Hematopoietic multipotent progenitor cell treated with erythropoietin and hydrocortisone succinate and interleukin-3 and kit ligand, for 8 days (in vitro differentiated cells): ENCODE measurements at places on chromosomes 6 and 20.

GRCh38 chr20:13024596-13024995, 15.8 kb downstream of the SPTLC3 start:
- no peak for DNase-seq

- no peak for DNase-seq
Observed at GRCh38 chr6:48757661-48758060, 646.7 kb upstream of the PTCHD4 start.

- DNase-seq = no peak
Observed at GRCh38 chr20:55090286-55090685, 614.9 kb downstream of the DOK5 start.

DNA sequence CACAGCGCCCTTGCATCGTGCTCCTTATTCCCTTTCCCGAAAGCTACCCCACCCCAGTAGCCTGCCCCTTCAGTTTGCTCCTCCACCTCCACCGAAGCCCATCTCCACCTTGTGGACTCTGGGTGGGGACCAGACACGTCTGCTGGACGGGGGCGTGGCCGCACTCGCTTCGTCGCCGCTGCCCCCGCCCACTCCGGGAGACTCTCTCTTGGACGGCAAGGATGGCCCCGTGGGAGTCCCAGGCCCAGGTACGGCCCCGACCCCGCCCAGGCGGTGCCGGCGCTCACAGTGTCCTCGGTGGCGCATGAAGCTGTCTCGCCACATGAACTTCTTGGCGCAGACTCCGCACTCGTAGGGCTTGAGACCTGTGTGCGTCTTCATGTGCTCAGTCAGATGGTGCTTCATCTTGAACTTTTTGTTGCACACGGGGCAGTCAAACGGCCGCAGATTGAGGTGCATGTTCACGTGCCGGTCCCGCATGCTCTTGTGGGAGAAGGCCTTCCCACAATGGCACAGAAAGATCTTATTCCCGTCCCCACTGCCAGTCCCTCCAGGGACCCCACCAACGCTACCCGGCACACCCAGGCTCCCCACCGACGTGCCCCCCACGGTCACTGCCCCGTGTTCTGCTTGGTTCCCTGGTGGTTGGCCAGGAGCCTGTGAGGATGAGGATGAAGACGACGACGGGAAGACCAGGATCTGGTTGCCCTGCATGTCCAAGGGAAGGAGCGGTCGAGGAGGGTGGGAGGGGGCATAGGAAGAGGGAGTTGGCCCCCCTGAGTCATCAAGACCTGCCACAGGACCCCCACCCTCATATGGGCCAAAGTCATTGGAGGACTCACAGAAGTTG, 1.3 kb upstream of the TAPBP start:
- DNase-seq = peak; percentile 32

DNA sequence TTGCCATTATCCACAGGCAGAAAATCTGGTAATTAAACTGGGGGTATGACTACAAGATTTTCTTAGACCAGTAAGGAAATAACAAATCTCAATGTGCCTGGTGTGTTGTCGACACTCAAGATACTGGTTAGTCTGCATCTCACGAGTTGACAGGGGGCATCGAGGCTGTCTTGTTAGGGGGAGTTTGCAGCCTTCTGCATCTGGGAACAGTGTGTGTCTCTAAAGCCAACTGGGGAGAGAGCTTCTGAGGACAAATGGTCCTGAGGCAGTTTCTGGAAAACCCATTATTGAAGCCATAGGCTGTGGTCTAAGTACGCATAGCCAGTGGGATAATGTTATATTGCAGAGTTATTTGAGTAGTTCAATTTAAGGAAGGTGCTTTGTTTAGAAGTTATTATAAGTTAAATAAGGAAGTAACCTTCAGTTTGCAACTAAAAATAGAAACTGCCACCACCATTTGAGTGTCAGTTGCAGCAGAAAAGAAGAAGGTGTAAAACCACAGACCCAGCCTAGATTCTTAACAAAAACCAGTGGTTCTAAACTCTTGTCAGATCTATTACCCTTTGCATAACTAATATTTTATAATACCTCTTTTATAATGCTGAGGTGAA, 15.4 kb upstream of the MAPK13 start:
- DNase-seq = no peak

- no peak for DNase-seq
Observed at GRCh38 chr6:105374010-105374420, 28.9 kb downstream of the PREP start.

- no peak for DNase-seq
Observed at GRCh38 chr20:60036746-60037499, 78.7 kb downstream of the CDH26 start.

- no peak for DNase-seq
Observed at GRCh38 chr20:38877483-38877882, 48.7 kb upstream of the FAM83D start.

- DNase-seq = no peak
Observed at GRCh38 chr6:25100288-25100687, 164.5 kb upstream of the RIPOR2 start.

GRCh38 chr20:33298391-33298790, 15.4 kb downstream of the BPIFB1 start:
- no peak for DNase-seq

- DNase-seq = no peak
Observed at GRCh38 chr20:15600565-15600964, 972.7 kb downstream of the KIF16B start.

GRCh38 chr20:13029687-13030375, 21.1 kb downstream of the SPTLC3 start:
- DNase-seq = no peak

DNA sequence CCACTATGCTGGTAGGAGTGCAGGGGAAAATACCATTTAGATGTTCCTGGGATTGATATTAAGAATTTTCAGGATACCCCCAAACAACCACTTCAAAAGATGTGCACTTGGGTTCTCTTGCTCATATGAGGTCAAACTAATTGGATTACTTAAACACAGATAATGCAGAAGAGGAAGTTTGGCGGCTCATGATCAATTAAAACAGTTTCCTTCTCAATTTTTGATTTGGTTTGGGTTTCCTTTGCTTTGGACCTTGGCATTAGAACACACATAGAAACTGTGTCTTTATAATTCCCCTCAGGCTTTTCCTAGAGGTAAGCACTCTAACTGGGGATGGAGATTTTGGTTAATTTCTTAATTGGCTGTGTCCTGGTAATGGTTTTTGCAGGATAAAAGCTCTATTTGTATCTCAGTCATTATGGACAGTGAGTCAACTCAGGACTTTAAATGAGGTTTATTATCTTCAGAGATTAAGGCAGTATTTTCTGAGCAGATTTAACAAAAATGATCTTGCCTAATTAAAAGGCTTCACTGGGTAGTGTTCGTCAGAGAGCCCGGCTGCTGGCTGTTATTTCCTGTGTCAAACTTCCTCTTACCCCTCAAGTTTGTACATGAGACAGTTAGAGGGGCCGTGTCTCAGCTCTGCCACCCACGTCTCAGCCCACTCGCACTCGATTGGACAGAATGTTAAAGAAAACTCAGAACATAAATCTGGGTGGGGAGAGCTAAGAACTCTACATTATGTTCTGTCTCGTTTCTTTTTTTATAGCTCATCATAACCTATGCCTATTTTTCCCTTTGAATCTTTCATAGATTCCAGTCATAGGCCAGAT, 50.3 kb upstream of the PREP start:
- no peak for DNase-seq

DNA sequence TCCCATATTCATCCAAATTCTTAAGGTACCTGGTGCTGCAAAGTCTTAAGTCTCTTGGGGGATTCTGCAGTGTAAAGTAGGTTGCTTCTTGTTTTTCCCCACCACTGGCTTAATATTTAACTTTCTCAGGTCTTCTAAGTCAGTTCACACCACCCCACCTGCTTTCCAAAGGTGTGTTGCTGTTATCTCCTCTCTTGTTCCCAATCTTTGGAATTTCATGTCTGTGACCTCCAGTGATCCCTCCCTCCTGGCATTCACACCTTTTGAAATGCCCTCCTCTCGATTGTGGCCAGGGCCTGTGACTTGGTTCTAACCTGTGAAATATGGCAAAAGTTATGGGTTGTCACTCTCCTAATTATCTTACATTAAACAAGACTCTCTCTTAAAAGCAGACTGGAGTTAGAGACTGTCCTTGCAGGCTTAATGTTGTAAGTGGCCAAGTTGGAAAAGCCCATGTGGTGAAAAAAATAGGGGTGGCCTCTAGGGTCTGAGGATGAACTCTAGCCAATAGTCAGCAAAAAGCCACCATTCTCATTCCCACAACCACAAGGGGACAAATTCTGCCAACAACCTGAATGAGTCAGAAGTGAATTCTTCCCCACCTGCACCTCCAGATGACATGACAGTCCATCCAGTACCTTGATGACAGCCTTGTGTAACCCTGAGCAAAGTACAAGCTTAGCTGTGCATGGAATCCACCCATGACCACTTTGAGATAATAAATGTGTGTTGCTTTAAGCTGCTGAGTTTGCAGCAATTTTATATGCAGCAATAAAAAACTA, 45.1 kb downstream of the ADGRF1 start:
- DNase-seq = no peak

DNA sequence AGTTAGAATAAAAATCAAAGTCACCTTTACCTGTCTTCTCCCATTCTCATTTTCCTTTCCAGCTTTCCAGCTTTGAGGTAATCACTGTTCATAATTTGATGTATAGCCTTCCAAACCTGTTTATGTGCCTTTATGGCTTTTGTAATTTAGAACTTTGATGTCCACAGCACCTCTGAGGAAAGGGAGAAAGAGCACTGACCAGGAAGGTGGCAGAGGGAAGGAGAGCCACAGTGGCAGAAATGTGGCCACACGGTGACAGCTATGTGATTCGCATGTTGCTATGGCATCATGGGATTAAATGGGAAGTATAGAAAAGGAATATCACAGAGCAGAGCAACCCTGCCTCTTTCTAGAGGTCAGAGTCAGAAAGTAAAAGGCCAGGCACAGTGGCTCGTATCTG, 51.7 kb upstream of the PLCG1 start:
- DNase-seq = no peak

- DNase-seq = no peak
Observed at GRCh38 chr6:147434516-147434915, 74.0 kb upstream of the SAMD5 start.

- no peak for DNase-seq
Observed at GRCh38 chr20:17614176-17614811, 44.4 kb downstream of the DSTN start.

DNA sequence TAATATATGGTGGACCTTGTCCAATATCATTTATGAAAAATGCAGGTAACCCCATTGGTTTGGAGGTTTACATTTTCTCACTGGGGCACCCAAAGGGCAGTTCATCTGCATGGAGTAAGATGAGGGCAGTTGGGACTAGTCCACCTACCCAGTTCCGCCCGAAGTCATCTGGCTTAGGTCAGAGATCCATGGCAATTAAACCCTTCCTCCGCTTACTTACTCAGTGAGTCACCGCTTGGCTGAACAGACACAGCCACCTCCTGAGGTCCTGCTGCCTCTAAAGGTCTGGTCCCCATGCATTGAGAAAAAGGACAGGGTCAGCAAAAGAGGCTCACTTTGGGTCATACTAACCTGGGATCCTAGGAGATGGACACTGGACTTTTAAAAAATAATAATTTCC, 102.9 kb upstream of the PRL start:
- DNase-seq = no peak

- DNase-seq = no peak
Observed at GRCh38 chr6:53330137-53330536, 18.6 kb downstream of the ELOVL5 start.

DNA sequence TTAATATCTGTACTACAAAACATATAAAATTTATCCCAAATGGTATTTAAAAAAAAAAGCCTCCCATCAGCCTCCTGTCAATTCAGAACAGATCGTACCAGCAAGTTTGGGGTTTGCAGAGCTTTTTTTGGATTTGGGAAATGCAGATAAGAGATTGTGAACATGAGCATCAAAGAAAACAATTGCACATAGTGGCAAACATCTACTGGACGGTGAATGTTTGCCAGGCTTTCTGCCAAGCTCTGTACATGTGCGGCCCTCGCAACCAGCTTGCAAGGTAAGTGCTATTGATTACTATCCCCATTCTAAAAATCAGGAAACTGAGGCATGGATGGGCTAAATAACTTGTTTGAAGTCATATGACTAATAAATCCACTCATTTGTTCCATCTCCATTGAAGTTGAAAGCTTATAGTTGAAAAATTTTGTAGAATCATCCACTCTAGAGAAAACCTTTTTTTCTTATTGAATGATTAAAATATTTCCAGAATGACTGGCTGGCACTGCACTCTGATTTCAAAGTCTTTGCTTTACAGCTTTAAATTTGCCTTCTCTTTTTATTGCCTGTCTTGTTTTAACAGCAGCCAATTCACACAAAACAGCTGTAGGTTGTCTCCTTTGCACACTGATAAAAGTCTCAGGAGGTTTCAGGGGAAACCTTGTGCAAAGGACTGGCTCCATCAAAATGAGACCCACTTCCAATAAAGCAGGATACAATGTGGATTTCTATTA, 37.4 kb upstream of the SIRT5 start:
- DNase-seq = no peak

GRCh38 chr20:31355981-31356380, 12.4 kb upstream of the DEFB118 start:
- no peak for DNase-seq

DNA sequence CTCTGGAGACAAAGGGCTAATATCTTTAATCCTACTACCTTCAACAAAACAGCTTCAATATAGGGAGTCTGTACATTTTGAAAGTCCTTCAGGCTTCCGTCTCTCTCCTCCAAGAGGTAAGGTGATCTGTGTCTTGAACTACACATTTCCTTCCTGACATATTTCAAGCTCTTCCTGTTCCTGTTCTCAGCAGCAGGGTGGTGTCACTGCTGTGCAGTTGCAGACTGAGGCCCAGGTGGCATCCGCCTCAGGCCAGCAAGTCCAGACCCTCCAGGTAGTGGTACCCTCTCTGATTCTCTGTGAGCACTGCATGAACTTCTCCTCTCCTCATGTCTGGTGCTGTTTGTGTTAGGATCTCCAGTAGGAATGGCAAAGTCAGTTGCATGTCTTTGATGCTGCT, 7.8 kb downstream of the NFYA start:
- no peak for DNase-seq
